ENCODE measurements at places on chromosomes 7 and 10.

DNA sequence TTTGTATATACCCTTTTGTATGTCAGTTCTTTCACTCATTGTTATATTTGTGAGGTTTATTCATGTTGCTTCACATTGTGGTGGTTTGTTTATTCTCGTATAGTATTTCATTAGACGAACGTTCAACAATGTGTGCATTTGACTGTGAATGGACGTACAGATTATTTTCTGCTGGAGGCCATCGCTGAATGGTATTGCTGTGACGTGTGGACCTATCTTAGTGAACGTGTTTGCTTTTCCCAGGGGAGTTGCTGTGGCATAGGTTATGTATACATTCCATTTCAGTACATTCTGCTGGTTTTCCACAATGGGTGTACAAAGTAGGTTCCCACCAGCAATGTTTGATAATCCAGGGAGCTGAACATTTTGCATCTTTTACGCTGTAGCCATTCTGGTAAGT, 31.1 kb upstream of the PLEKHS1 start:
- no peak for DNase-seq

GRCh38 chr7:27398851-27399250, 156.2 kb downstream of the EVX1 start:
- DNase-seq: no peak

DNA sequence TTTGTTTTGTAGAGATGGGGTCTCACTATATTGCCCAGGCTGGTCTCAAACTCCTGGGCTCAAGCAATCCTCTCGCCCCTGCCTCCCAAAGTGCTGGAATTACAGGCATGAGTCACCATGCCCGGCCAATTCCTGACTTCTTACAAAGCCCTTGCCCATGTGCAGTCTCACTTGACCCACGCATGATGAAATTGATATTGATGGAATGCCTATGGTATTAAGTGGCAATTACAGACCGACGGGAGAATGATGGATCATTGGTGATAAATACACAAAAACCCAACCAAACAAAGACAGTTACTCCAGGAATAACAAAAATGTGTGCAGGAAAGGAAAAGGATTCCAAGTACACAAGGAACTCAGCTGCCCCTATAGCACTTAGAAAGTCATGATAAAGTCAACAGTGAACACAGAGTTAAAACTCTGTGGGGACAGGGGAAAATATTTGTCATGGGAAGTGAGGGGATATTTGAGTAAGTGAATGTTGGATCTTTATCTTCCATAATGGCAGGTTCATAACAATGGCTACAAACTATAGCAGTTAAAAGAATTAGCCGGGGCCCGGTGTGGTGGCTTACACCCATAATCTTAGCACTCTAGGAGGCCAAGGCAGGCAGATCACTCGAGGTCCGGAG, 21.6 kb downstream of the HIP1 start:
- DNase-seq: no peak

- no peak for DNase-seq
Measured at GRCh38 chr7:25381818-25382589, 153.7 kb upstream of the NPVF start.

GRCh38 chr7:146768957-146769356, 652.4 kb downstream of the CNTNAP2 start:
- no peak for DNase-seq
